ENCODE measurements at places on chromosomes 4 and X.

GRCh38 chr4:20883231-20883630 lies 183.0 kb downstream of the PACRGL start:
- DNase-seq, result no peak

DNA sequence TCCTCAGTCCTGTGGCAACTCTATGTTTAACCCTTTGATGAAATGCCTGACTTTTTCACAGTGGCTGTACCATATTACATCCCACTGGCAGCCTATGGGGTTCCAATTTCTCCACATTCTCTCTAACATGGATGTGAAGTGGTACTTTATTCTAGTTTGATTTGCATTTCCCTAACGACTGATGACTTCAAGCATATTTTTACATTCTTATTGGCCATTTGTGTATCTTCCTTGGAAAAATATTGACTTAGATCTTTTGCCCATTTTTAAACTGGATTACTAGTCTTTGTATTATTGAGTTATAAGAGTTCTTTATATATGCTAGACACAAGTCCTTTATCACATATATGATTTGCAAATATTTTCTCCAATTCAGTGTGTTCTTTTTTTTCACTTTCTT lies 2.1 kb upstream of the RAB39B start:
- DNase-seq, result no peak

DNA sequence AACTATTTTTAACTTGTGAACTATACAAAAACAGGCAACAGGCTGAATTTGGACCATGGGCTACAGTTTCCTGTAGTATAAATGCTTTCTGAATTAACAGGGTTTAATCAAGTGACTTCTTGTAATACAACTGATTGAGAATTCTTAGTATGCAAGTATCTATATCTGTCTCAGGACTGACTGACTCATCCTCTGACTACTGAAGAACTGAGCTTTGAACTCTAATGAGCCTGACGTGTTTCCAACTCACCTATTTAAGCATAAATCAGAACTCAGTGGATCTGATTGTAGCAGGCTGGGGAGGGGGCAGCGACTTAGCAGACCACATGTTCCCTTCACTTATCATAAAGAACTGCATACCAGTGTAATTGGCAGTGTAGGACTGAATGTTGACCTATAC lies 7.8 kb downstream of the SPATA4 start:
- peak; percentile 1 for DNase-seq

- DNase-seq, result no peak
Observed at GRCh38 chr4:26524011-26524410, 33.7 kb upstream of the CCKAR start.

DNA sequence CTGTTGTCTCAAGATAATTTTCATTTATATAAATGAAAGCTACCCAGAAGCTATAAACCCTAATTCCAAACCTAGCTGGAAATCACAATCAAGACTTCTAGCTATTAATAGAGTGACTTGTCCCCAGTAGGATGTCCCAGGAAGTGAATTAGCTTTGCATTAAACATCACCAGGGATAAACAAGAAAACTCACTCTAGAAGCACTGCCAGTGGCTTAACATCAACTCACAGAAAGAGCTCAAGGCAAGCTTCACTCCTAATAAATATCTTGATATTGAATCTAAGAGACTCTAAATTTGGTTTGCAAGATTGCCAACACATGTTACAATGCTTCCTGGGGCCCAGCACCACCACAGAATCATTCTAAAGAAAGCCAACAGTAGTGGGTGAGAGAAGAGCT lies 468.7 kb upstream of the FAM241A start:
- DNase-seq, result no peak

DNA sequence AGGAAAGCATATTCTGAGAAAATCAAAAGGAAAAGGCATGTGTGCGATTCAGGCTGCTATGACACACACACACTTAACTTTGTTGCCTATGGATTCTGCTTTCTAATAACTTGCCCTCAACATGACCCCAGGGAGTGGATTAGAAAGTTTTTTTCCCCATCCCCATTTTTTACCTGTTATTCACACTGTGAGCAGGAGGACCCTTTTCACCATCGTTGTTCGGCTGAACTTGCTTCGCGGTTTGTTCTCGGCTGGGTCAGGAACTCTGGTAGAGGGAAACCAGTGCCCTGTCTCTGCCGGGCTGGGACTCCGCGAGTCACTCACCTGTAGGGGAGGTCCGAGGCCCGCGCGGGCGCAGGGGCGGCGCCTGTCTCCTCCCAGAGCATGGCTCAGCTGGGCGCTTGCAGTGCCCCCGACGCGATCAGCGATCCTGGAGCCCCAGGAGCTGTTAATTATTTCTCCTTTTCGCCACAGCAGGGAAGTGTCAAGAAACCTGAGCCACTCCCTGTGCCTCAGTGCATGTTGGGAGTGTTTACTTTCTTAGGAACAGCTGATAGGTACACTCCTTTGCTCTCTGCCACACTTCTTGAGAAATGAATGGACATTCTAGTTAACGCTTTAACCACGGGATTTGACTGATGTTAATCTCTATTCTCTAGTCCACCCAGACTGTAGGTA lies at the start of gene RASSF6:
RASSF6 (minus strand) TSS at position 322 of the 678 bp plus-strand sequence. CDS start 8,641 bp downstream, outside the sequence.
- DNase-seq, result no peak

GRCh38 chrX:14616301-14616700 lies 87.0 kb downstream of the GLRA2 start:
- no peak for DNase-seq

DNA sequence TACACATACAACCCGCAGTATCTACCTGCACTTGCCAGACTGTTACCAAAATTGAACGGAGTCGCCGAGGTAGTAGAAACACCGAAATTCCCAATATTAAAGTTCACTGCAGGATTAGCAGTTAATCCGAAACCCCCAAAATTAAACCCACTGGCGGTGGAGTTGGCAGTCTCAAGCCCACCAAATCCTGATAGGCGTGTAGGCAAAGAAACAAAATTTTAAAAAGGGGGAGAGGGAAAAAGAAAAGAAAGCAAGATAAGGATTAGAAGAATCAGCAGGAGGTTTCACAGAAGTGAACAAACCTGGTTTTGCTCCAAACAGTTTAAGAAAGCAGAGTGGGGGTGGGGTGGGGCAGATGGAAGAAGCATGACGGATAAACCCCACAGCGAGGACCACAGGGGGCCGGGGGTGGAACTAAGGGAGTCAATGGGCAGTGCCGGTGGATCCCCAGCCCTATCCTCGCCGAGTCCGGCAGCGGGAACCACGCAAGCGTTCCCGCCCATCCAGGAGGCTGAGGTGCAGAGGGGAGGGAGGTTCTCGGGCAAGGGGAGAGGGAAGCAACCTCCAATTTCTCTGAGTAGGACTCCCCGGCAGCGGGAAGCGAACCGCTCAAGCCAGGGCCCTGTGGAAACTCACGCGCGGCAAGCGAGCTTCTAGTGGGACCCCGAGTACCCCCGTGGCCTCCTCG lies 599 bp downstream of the NUP54 start:
- peak; percentile 66 for DNase-seq

DNA sequence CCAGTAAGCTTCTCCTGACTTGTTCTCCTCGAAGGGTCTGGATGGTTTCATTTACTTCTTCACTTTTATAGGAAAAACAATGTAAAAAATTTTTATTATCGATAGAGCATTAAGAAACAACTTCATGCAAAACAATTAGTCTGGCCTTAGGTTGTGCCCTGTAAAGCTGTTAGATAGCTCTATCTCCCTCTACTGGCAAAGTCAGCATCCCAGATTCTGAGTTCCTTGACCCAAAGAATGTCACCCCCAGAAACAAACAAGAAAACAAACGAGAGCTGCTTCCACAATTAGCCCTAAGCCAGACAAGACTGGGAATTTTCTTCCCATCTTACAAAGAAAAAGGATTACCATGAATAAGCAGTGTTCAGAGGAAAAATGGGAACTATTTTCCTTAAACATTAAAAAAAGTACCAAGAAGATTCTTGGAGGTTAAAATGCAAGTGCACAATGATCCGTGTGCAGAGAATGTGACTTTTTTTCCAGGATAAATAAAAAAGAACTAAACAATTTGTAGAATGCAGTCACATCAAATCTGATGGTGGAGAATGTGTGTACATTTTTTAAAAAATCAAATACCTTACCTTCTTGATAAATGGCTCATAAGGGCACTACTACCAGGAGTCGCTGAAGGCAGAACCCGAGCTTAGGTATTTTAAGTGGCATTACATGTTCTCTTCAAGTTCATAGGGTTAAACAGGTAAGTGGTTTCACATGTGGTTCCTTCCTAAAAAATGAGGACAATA lies 293.2 kb downstream of the FBXO8 start:
- DNase-seq, result peak; percentile 15

DNA sequence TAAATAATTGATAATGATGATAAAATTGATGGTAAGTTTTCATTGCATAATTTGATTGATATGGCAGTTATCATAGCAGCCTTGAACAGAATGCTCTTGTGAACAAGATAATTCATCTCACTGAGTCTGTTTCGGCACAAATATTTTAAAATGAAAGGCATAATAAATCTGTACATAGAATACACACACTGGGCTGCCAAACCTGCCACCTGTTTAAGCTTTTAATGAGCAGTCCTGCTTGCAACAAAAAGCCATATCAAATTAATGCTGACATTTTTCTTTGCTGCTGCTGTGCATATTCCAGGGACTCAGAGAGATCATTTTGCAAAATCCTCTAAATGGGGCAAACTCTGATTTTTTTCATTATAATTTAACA lies 201.1 kb downstream of the ARHGAP24 start:
- no peak for DNase-seq

- DNase-seq, result no peak
Observed at GRCh38 chr4:84499624-84499982, 511 bp upstream of the NKX6-1 start.

- DNase-seq, result no peak
Observed at GRCh38 chr4:176393306-176394013, 73.7 kb downstream of the SPCS3 start.

- DNase-seq, result no peak
Observed at GRCh38 chrX:1609762-1610161, 5.1 kb upstream of the ASMT start.

DNA sequence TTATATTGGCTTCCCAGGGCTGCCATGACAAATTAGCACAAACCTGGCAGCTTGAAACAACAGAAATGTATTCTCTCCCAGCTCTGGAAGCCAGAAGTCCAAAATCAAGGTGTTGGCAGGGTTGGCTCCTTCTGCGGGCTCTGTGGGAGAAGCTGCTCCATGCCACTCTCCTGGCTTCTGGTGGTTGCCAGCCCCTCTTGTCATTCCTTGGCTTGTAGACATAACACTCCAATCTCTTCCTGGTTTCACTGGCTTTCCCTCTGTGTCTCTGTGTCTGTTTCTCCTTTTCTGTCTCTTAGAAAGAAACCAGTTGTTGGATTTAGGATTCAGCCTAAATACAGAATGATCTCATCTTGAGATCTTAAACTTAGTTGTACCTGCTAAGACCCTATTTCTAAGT lies 85.5 kb downstream of the USP46 start:
- no peak for DNase-seq

GRCh38 chr4:170047771-170048354 lies 21.7 kb upstream of the MFAP3L start:
- peak; percentile 53 for DNase-seq

GRCh38 chr4:145736241-145736831 lies 56.4 kb downstream of the C4orf51 start:
- DNase-seq, result no peak

Measured in HepG2 (cell line).